ENCODE measurements at places on chromosomes 11 and 22.

GRCh38 chr22:40694411-40694810 is 15.1 kb downstream of the MCHR1 start:
- DNase-seq: no peak

GRCh38 chr11:90256404-90257157 is 33.7 kb upstream of the CHORDC1 start:
- DNase-seq: no peak

DNA sequence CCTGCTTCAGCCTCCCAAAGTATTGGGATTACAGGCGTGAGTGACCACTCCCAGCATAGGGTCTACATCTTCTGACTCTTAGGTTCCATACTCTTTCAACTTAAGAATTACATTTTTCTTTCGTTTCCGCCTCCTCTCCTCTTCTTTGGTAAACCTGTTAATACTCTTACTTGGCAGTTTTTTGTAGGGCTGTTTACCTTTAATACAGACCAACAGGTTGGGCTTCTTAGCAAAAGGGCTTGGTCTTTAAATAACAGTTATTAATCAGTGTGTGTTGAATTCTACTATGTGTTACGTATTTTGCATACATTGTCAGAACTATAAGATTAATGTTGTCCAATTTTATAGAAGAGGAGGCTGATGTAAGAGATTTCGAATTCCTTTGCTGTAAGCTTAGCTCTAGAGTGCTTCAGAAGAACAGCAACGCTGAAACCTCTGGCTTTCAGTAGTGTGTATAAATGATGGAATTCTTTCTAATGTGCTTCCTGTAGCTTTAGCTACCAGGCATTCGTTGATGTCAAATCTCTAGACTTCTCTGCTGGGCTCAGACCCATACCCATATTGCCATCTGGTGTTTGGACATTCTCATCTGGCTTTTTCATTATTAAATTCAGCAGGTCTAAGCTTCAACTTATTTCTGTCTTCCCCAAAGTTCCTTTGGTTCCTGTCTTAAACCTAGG is 3.1 kb downstream of the FDX1 start:
- no peak for DNase-seq

DNA sequence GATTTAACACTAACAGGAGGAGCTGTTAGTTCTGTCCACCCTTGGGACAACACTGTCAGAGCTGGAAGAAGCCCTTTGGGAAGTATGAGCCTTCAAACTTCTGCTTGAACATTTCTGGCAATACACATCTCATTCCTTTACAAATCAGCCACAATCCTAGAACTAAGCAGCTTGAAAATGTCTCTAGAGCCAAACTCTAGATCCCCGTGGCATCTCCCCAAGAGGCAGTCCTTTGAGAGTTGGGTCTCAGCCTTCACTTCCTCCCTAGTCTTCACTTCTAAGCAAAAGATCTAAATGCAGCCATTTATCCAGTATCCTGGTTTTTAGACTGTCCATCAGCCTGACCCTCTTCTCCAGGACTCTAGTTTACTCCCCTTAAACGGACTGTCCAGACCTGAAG is 26.9 kb downstream of the ARFGAP2 start:
- DNase-seq: no peak

DNA sequence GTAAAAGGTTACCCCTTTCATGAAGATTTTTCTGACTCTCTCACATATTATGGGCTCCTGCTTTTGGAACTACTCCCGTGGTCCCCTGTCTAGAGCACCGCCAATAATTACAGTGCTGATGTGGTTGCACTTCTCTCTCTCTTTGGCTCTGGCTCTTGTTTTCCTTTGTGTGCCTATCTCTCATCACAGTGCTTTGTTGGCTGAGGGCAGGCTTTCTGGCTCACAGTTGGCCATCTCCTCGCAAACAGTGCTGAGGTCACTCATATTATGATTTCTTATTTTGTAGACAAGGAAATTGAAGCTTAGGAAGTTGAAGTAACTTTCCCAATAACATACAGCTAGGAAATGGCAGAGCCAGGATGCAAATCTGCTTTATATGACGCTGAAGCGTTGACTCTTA is 192.5 kb downstream of the DDX10 start:
- DNase-seq: no peak

DNA sequence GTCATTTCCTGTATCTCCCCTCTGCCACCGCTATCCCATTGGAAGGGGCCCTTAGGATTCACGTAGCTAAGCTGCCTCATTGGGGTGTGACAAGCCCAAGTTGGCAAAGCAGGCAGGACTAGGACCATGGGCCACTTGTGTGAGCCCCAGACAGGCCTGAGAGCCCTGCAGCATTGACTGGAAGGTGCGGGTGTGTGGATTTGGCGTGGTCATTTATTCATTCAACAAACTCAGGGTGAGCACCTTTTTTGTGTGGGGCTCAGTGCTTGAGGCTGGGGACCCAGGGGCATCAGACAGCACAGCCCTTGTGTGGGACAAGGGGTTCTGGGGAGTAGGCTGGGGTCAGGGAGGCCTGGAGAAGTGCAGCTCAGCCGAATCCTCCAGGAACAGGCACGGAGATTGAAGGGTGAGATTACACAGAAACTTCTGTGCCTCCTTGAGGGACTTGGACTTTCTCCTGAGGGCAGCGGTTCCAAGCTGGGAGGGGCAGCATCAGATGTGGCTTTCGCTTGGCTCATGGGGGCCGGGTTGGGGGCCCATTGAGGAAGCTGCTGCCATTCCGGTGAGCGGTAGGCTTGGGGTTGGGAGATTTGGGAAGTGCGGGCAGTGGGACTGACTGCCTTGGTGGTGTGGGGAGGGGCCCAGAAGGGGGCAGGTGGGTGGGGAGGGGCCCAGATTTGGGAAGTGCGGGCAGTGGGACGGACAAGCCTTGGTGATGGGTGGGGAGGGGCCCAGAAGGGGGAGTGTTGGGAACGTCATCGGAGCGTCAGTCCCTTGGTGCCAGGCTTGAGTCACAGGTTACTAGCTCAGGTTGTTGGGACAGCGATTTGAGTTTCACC is 11.9 kb downstream of the MGAT3 start:
- DNase-seq: no peak

- DNase-seq: no peak
These were observed 874 bp downstream of the APOL1 start for GRCh38 chr22:36253523-36254490.

DNA sequence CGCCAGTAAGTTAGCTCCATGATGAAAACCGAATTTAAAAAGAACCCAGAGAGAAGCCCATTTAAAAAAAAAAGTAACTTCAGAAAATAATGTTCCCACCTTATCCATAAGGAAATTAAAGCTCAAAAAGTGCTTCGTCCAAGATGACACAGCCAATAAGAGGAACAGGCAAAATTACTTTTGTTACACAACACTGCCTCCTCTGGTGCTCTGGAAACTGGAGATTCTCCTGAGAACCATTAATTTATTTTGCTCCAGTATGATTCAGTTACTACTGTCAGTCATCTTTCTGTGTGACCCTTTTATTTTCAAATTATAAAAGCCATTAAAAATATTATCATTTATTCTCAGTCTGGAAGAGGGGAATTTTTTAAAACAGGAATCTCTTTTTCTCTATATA is 2.0 kb downstream of the IFT27 start:
- DNase-seq: no peak

GRCh38 chr11:112999520-112999919 is 38.3 kb downstream of the NCAM1 start:
- no peak for DNase-seq

DNA sequence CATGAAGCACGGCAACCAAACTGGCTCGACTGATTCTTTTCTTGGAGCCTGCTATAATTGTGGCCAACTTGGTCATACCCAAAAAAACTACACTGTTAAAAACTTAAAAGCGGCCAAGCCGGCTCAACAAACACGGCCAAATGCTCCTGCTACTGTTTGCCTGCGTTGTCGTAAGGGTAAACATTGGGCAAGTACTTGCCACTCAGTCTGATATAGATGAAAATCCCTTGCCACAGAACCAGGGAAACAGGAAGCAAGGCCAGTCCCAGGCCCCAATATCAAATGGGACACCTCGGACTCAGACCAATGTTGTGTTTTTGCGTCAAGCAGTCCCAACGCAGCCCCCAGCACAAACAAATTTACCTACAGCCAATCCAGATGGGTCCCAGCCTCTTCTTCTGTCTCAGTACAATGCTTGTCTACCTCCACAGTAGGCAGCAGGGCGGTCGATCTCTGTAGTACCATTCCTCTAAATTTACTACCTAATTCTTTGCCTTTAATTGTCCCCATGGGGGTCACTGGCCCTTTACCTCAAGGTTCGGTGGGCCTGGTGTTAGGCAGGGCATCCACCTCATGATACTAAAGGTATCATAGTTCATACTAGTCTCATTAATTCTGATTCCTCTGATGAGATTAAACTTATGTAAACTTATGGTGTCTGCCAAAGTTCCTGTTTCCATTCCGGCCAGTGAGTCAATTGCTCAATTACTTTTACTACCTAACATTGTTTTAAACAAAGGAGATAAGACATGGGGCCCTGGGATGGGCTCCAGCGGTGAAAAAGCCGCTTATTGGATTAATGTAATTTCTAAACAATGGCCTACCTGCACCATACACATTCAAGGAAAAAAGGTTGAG is 3.7 kb upstream of the COMT start:
- no peak for DNase-seq

DNA sequence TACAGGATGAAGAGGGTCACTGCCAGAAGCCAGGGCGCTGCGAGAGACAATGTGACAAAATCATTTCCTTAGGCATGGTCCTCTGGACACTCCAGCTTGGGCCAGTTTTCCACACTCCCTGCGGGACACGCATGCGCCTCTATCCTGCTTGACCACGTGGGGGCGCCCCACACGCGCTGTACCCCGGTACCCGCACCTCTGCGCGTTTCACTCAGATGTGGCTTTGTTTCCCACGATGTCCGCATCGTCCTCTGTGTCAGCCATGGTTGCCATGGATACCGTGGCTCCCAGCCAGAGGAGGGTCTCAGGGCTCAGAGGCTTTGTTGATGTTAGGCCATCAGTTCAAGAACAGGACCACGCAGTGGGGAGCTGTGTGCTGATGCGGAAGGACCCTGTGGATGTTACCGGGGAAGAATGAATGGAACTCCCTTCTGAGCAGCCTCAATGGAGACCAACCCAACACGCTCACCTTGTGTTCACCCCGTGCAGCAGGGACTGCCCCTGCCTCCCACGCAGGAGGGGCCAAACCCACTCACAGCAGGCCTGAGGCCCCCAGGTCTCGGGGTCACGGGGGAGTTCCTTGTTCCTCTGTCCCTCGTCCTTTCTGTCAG is 101.1 kb upstream of the SLC22A12 start:
- peak; percentile 62 for DNase-seq

- DNase-seq: no peak
These were observed 33.0 kb downstream of the LRRC10B start for GRCh38 chr11:61541598-61541997.

GRCh38 chr11:8717544-8717875 is 34.9 kb downstream of the RPL27A start:
- DNase-seq: no peak

DNA sequence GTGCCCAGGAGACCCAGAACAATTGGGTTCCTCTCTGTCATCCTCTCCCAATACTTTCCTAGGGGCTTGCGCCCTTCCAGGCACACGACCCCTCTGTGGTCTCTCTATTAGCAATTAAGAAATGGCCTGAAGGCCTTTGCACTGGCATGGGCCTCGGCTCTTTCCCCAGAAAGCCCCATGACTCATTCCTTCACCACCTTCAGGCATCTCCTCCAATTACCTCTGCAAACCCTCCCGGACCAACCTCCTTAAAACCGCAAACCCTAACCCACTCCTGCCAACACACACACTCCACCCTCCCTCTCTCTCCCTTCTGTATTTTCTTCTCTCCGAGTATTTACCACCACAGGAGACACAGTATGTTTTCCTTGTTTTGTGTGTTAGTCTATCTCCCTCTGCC is 36.7 kb downstream of the LARGE1 start:
- DNase-seq: no peak

- DNase-seq: no peak
These were observed 7.5 kb upstream of the MYH9 start for GRCh38 chr22:36395055-36395849.

DNA sequence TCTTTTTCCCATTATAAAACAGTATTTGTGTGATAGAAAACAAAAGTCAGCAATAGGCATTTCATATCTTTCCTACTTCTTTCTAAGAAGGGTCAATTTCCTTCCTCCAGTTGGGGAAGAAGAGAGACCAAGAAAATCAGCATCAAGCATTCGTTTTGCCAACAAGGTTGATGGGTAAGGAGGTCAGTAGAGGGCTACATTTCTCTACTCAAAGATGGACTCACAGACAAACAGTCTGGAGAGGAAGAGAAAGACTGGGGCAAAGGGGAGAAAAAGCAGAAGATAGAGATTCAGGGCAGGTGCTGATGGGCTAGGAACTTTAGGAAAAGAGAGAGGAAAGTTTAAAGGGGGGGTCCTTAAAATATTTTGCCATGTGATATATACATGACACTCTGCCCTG is 8.6 kb upstream of the MTNR1B start:
- no peak for DNase-seq

DNA sequence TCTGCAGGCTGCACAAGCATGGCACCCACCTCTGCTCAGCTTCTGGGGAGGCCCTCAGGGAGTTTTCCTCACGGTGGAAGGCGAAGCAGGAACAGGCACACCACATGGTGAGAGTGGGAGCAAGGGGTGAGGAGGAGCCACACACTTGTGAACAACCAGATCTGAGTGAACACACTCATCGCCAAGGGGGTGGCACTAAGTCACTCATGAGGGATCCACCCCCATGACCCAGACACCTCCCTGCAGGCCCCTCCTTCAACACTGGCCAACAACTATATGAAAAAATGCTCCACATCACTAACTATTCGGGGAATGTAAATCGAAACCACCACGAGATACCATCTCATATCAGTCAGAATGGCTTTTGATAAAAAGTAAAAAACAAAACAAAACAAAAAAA is 722 bp upstream of the KRTAP5-2 start:
- DNase-seq: no peak

GRCh38 chr22:44463151-44463550 is 34.9 kb downstream of the RTL6 start:
- DNase-seq: no peak

DNA sequence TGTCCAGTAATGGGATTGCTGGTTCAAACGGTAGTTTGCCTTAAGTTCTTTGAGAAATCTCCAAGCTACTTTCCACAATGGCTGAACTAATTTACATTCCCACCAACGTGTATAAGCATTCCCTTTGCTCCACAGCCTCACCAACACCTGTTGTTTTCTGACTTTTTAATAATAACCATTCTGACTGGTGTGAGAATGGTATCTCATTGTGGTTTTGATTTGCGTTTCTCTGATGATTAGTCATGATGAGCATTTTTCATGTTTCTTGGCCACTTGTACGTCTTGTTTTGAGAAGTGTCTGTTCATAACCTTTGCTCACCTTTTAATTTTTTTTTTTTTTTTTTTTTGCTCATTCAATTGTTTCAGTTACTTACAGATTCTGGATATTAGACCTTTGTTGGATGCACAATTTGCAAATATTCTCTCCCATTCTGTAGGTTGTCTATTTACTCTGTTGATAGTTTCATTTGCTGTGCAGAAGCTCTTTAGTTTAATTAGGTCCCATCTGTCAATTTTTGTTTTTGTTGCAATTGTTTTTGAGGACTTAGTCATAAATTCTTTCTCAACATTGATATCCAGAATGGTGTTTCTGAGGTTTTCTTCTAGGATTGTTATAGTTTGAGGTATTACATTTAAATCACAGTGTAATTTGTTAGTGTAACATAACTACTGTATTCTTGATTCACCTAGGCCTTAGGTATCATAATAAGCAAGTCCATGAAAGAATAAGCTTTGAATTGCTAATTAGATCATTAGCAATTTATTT is 33.0 kb downstream of the CCDC34 start:
- DNase-seq: no peak
